Activated CD8-positive, alpha-beta T cell treated with anti-CD3 and anti-CD28 coated beads for 36 hours (primary cell): ENCODE measurements at places on chromosomes 7 and 10. TPM values are rescaled to one million over a fixed set of nuclear protein-coding genes. Genes with fewer than 3 reads are reported as not detected.

DNA sequence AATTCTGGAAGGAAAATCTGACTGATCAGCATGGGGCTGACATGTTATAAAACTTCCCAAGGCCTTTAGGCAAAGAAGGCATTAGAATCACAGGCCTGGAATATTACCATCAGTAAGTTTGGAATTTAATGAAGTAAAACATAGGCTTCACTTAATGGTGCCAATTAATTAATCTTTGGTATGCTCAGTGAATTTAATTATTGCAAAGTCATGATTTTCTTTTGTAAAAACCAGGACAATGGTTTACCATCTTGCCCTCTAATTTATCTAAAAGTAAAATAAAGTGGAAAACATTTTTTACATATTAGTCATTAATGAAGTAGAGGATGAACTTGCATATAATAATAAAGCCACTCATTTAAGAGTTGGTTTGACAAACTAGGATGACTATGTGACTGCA lies 220.3 kb downstream of the SEC23IP start:
- H3K36me3 ChIP-seq: no peaks in the 10 kb centered on the region
- no peaks in the 10 kb centered on the region for H3K4me1 ChIP-seq
- H3K4me3 ChIP-seq: no peak overlapping the region
- H3K27me3 ChIP-seq: peaks cover 13% of the 10 kb centered on the region

- no peaks in the 10 kb centered on the region for H3K36me3 ChIP-seq
- H3K27ac ChIP-seq: peak within 1 kb of the TSS; percentile 83
- peak; percentile 61 for DNase-seq
- peaks cover 23% of the 10 kb centered on the region for H3K4me1 ChIP-seq
- peak within 1 kb of the TSS; percentile 79 for H3K4me3 ChIP-seq
These were observed at the start of gene PWWP2B for GRCh38 chr10:132397036-132397541. Gene PWWP2B, plus strand, starts transcription at chr10:132397200. Its CDS starts 27 bp downstream, at chr10:132397227.

GRCh38 chr10:89793649-89794254 lies 92.4 kb downstream of the KIF20B start:
- peaks cover 12% of the 10 kb centered on the region for H3K27me3 ChIP-seq
- no peaks in the 10 kb centered on the region for H3K4me1 ChIP-seq
- no peak overlapping the region for H3K27ac ChIP-seq
- DNase-seq: peak; percentile 46
- no peak overlapping the region for H3K4me3 ChIP-seq
- H3K36me3 ChIP-seq: no peaks in the 10 kb centered on the region

GRCh38 chr7:95316588-95316987 lies 7.7 kb downstream of the PON1 start:
- peaks cover 7% of the 10 kb centered on the region for H3K27me3 ChIP-seq
- no peaks in the 10 kb centered on the region for H3K4me1 ChIP-seq
- DNase-seq: no peak
- no peaks in the 10 kb centered on the region for H3K36me3 ChIP-seq

- H3K27me3 ChIP-seq: no peaks in the 10 kb centered on the region
- no peak overlapping the region for H3K27ac ChIP-seq
- peaks cover 13% of the 10 kb centered on the region for H3K4me1 ChIP-seq
- H3K4me3 ChIP-seq: no peak overlapping the region
- H3K36me3 ChIP-seq: no peaks in the 10 kb centered on the region
- no peak for DNase-seq
These were observed 177.3 kb upstream of the LYZL2 start for GRCh38 chr10:30806850-30807249.

DNA sequence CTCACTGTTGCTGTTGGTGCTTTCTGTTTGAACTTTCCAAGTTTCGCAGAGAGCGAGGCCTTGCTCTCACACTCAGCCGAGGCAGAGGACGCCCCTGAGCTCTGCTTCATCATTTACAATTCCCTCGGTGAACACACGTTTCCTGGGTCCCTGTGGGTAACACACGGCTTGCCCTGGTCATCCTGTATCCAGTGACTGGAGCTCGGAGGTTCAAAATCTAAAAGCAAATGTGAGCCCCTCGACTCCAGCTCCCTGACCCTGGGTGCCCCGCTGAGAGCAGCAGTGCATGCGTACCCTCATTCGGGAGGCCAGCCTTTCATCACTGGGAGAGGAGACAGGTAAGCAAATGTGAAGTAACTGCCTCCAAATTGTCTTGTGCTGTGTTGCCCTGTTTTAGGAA lies 5.8 kb downstream of the CNPY1 start:
- H3K4me3 ChIP-seq: no peak overlapping the region
- H3K36me3 ChIP-seq: no peaks in the 10 kb centered on the region
- peaks cover 14% of the 10 kb centered on the region for H3K27me3 ChIP-seq
- no peaks in the 10 kb centered on the region for H3K4me1 ChIP-seq
- no peak overlapping the region for H3K27ac ChIP-seq
- DNase-seq: no peak

The VAX1 gene
- total RNA-seq: not detected

DNA sequence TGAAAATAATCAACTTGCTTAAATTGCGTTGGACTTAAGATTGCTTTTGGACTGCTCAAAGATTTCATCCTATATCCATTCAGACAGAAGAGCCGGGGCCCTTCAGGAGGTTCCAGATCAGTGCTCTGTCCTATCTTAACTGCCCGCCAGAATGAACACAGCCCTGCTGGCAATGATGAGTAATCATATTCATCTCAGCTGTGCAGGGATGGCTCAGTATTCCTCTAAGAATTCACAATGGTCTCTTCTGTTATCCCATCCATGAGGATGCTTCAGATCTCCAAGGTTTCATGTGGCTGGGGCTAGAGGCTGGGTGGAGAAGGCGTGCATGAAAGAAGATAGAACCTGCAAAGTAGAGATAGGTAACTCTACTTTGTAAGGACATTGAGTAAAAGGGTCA lies 80.0 kb upstream of the NPVF start:
- no peak for DNase-seq
- H3K4me1 ChIP-seq: no peaks in the 10 kb centered on the region
- H3K27me3 ChIP-seq: peaks cover 2% of the 10 kb centered on the region
- H3K36me3 ChIP-seq: no peaks in the 10 kb centered on the region

DNA sequence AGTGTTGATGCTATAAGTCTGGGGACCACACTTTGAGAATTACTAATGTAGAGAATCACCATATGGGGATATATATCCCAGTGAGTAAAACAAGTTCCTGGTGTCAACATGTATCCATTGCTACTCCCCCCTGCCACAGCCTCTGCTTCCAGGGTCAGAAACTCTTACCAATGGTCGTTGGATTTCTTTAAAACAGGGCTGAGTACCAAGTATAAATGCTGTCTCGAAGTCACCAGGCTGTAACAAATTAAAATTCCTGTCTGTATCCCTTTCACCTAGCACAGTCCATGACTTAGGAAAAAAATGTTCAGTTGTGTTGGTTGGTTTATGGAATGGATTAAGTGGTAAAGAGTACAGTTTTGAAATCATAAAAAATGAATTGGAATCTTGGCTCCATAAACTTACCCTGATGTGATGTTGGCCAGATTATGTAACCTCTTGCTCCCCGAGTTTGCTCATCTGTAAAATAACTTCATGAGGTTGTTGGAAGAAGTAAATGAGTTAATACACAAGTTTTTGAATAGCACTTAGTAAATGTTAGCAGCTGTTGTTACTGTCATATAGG lies 364.0 kb upstream of the LRGUK start:
- H3K4me1 ChIP-seq: no peaks in the 10 kb centered on the region
- peaks cover 2% of the 10 kb centered on the region for H3K36me3 ChIP-seq
- no peaks in the 10 kb centered on the region for H3K27me3 ChIP-seq
- H3K4me3 ChIP-seq: no peak overlapping the region

DNA sequence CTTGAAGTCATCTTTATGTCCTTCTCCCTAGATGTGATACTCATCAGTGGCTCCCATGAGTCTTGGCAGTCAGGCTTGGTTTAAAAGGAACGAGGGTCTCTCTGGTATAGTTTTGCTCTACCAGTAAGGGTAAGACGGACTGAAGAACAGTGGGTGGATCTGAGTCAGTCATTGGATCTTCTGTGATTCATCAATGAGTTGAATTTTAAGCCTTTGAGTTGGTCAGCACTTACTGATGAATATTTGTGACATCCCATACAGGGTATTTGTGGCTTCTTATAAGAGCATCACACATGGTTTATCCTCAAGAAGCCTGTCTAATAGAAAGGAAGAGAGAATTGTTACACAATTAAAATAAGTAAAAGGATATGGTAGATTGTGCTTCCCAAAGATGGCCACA lies 87.3 kb upstream of the NAMPT start:
- DNase-seq: no peak
- peaks cover 3% of the 10 kb centered on the region for H3K36me3 ChIP-seq

The GCK gene
- total RNA-seq: 2.1 TPM

DNA sequence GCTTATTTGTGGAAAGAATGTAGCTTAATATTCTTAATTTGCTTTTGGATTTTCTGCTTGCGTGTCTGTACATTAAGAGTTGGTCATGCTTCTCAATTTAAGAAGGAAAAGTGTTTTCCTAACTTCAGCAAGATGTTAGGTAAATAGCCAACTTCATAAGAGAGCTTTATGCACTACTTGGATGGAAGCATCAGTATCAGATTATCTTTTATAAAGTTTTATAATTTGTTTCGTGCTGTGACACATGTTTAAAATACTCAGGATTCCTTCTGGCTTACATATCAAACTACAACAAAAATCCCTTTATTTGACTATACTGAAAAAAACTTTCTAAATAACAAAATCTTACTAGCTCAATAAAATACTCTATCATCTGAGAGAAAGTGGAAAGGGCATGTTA lies 34.8 kb upstream of the AGR2 start:
- no peaks in the 10 kb centered on the region for H3K4me1 ChIP-seq
- no peaks in the 10 kb centered on the region for H3K27me3 ChIP-seq
- H3K36me3 ChIP-seq: no peaks in the 10 kb centered on the region
- DNase-seq: no peak

DNA sequence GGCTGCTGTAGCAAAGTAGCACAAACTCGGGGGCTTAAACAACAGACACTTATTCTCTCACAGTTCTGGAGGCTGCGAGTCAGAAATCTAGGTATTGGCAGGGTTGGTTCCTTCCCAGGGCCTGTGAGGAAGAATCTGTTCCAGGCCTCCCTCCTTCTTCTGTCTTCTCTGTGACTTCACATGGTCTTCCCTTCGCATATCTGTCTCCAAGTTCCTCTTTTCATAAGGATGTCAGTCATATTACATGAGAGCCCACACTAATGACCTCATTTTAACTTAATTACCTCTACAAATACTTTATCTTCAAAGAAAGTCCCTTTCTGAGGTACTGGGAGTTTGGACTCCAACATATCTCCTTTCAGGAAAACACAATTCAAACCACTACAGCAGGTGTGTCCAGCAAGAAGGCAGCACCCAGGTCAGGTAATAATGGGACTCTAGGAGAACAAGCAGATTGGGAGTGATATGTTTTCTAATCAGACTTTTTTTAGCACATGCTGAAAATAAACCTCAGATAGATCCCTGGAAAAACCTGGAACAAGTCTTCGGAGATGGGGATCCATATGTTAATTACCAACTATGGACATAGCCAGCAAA lies 11.7 kb downstream of the CREB5 start:
- H3K36me3 ChIP-seq: no peaks in the 10 kb centered on the region
- H3K4me1 ChIP-seq: no peaks in the 10 kb centered on the region
- H3K27me3 ChIP-seq: peaks cover 18% of the 10 kb centered on the region
- no peak overlapping the region for H3K4me3 ChIP-seq

The WEE2 gene
- total RNA-seq: not detected

The NME8 gene
- not detected for total RNA-seq

The GPER1 gene
- total RNA-seq: 0.18 TPM

GRCh38 chr10:15363031-15363430 lies 8.1 kb downstream of the FAM171A1 start:
- H3K4me1 ChIP-seq: peaks cover 3% of the 10 kb centered on the region
- H3K27ac ChIP-seq: no peak overlapping the region
- DNase-seq: no peak
- peaks cover 22% of the 10 kb centered on the region for H3K27me3 ChIP-seq
- H3K36me3 ChIP-seq: no peaks in the 10 kb centered on the region

- no peaks in the 10 kb centered on the region for H3K36me3 ChIP-seq
- no peak for DNase-seq
- H3K4me1 ChIP-seq: peaks cover 3% of the 10 kb centered on the region
- H3K27ac ChIP-seq: no peak overlapping the region
- H3K4me3 ChIP-seq: no peak overlapping the region
These were observed 64.9 kb upstream of the PITRM1 start for GRCh38 chr10:3237530-3237929.

- H3K4me1 ChIP-seq: peaks cover 2% of the 10 kb centered on the region
- peak; percentile 57 for DNase-seq
- no peaks in the 10 kb centered on the region for H3K27me3 ChIP-seq
- no peak overlapping the region for H3K4me3 ChIP-seq
- peak overlapping the region; percentile 7 for H3K27ac ChIP-seq
These were observed 32.4 kb upstream of the VKORC1L1 start for GRCh38 chr7:65840446-65840845.
